ENCODE measurements at places on chromosomes 3 and 15. TPM values are rescaled to one million over a fixed set of nuclear protein-coding genes. Genes with fewer than 3 reads are reported as not detected.

MOBP gene
- total RNA-seq, result not detected

SENP8 gene
- total RNA-seq, result 2.6 TPM

TRH gene
- not detected for total RNA-seq

CHRFAM7A gene
- total RNA-seq, result 2.5 TPM

RHOA gene
- 739 TPM for total RNA-seq

CCDC54 gene
- not detected for total RNA-seq

RASL12 gene
- total RNA-seq, result not detected

GOLGA8S gene
- 0.06 TPM for total RNA-seq

CCDC66 gene
- total RNA-seq, result 22.7 TPM

ZFYVE19 gene
- total RNA-seq, result 14.0 TPM

EFHB gene
- 0.68 TPM for total RNA-seq

AP3B2 gene
- total RNA-seq, result 0.40 TPM

GOLGA8G gene
- not detected for total RNA-seq

KBTBD8 gene
- total RNA-seq, result 38.1 TPM

GLDN gene
- 6.5 TPM for total RNA-seq

EIF3J gene
- 34.6 TPM for total RNA-seq

GPR62 gene
- total RNA-seq, result under 0.01 TPM

PRR23A gene
- total RNA-seq, result not detected

GPR149 gene
- total RNA-seq, result not detected

ATP13A5 gene
- total RNA-seq, result not detected

SPSB4 gene
- not detected for total RNA-seq

SLC9A9 gene
- total RNA-seq, result 9.5 TPM

SLC35G2 gene
- 11.4 TPM for total RNA-seq

KIF9 gene
- 5.5 TPM for total RNA-seq

TERC gene
- total RNA-seq, result 36.7 TPM

SERP1 gene
- 159 TPM for total RNA-seq

DNASE1L3 gene
- not detected for total RNA-seq

CFAP92 gene
- total RNA-seq, result not detected

CSPG5 gene
- 0.25 TPM for total RNA-seq

CPNE9 gene
- total RNA-seq, result not detected

All from aortic smooth muscle cell (primary cell).